ENCODE measurements at places on chromosomes 13 and 19.

GRCh38 chr19:15508035-15508710, at the start of gene CYP4F22:
TSS of gene CYP4F22 (plus strand) at chr19:15508525. CDS start at chr19:15525337, 16,812 bp downstream.
- no peak for DNase-seq

- DNase-seq: no peak
These were observed 17.0 kb upstream of the RUBCNL start for GRCh38 chr13:46403851-46404732.

DNA sequence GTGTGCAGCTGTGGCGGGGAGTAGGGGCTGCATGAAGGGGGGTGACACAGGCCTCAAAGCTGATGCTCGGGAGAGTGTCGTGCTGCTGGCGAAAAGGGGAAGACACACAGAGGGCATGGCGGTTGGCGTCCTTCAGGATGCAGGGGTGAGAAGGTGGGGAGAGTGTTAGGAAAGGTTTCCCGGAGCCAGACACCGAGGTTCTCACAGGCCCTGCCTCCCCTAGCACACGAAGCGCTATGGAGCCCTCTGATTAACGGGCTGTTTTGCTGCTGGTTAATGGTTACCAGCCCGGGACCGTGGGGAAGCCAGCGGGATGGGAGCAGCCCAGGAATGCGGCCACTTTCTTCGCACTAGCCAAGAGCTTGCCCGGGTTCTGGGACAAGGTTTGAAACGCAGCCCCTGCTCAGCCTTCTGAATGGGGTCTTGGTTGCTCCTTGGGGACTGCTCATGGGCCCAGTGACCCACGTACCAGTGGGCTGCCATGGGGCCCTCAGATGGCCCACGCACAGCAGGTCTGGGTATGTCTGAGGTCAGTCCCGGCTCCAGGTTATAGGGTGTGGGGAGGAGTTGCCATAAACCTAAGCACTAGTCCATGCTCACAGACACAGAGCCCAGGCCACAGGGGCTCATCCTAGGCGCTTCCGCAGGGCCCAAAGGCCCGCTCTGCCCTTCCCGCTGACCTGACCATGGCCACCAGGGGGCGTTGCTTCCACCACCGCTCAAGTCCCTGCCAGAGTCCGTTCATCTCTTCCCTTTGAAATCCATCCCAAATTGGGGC, 31.3 kb upstream of the ISYNA1 start:
- no peak for DNase-seq

DNA sequence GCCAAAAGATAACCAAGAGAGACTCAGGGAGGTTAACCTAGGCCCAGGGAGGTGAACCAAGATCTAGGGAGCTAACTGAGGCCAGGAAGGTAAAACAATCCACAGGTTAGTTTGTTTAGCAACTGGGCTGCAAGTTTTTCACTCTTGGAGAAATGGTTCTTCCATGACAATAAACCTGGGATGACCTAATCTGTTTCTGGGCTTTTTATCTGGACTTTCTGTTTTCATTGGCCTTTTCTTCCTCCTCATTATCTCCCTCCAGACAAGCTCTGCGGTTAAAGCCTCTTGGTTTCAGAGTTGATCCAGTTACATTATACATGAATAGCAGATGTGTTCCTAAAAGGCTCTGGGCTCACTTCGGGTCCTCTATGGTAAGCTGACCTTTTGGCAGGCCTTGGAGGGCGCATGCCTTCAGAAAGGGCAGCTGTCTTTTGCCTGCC, 44.2 kb downstream of the PCDH8 start:
- no peak for DNase-seq

DNA sequence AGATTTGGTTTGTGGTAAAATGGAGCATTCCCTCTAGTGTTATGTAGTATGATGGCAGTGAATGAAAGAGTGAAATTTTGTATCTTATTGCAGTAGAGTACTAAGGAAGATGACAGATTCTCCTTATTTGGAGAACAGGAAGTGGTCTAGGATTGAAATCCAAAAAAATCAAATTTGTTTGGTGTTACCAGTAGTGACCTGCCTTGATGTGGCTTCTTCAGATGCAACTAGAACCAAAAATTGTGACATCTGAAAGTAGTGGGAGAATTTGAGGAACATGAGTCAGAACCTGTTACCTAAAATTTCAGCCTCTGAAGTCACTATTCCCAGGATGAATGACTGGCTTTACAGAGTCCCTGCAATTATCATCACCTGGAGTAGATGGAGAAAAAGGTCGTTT, 165.9 kb downstream of the KLF5 start:
- DNase-seq: no peak

DNA sequence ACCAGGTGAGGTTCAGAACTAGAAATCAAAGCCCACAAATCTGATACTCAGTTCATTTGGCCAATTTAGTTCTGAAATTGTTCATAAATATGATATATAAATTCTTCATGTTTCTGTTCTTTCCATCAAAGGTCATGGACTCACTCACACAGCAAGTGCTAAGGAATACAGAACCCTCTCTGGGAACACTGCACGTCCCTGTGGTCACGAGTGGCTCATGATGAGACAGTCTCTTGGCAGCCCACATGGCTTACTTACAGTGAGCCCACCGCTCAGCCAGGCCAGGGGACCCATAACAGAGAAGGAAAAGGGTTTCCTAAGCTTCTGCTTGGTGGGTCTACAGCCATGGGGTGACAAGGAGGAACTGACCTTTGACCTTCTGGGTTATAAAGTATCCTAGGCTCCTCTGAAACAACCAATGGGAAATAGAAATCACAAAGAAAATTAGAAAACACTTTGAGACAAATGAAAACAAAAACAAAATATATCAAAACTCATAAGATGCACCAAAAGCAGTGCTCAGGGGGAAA, 67.4 kb downstream of the CDADC1 start:
- no peak for DNase-seq

DNA sequence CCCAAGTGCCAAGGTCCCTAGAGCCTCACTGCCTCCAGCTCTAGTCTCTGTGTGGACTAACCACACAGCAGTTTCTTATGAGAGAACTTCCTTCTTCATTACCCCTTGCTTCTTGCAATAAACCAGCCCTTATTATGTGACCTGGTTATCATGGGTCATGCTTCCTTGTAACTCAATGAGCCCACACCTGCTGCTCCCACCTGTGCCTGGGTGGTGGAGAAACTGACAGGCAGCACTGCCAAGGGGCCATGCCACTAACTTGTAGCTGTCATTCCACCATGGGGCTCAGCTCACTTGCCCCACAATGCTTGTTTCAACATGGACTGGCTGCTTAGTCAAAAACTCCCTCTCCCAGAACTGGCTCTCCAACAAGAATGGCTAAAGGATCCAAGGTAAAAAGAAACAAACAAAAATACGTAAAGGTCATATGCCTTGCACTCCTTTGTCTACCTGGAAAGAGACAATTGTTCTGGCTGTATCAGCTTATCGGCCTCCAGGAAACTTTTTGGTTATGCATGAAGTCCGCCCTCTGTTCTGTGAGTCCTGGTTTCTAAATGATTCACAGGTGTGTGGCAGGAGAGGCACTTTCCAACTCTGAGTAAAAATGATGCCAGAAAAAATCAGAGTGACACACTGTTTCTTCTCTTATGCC, 446.4 kb downstream of the COG6 start:
- no peak for DNase-seq

DNA sequence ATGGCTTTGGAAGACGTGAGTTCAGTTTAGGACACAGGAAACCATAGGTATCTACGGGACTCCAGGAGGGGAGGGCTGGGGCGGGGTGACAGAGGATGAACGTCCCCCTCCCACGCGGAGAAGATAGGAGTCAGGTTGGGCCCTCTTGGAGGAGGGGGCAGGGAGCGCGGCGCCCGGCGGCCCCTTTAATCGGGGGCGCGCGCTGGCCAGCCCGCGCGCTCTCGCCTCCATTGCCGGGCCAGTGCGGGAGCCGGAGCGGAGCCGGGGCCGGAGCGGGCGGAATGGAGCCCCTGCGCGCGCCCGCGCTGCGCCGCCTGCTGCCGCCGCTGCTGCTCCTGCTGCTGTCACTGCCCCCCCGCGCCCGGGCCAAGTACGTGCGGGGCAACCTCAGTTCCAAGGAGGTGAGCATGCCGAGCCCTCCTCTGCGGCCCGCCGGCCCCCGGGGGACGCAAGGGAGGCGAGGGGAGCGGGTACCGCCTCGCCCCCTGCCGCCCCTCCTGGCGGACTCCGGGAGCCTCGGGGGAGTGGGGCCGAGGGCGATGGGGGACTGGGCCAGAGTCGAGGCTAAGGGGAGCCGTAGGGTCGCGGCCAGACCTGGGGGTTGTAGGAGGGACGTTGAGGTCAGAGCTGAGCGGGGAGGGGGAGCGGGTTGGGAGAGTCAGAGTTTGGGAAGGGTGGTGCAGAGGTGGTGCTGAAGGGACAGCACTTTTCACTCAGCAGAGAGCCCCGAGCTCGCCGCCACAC, at the start of gene TMEM145:
TMEM145 (plus strand) TSS at position 214 of the 744 bp plus-strand sequence; CDS start at position 282, 68 bp downstream.
- no peak for DNase-seq

DNA sequence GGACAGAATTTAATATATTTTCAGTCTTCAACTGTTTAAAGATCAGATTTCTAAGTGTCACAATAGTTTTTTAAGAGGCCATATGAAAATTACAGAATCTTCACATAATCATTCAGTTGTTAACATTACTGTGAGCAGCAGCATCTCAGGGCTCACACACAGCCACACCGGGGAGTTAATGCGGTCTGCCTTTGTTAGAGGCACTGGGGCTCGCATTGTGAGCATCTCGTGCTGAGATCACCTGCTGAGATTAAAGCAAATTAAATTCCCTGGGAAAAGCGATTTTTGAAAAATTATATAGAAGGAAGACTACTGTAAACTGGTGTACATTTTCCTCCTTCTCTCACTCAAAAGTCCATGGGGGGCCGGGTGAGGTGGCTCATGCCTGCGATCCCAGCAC, 16.6 kb downstream of the GPR12 start:
- DNase-seq: no peak

DNA sequence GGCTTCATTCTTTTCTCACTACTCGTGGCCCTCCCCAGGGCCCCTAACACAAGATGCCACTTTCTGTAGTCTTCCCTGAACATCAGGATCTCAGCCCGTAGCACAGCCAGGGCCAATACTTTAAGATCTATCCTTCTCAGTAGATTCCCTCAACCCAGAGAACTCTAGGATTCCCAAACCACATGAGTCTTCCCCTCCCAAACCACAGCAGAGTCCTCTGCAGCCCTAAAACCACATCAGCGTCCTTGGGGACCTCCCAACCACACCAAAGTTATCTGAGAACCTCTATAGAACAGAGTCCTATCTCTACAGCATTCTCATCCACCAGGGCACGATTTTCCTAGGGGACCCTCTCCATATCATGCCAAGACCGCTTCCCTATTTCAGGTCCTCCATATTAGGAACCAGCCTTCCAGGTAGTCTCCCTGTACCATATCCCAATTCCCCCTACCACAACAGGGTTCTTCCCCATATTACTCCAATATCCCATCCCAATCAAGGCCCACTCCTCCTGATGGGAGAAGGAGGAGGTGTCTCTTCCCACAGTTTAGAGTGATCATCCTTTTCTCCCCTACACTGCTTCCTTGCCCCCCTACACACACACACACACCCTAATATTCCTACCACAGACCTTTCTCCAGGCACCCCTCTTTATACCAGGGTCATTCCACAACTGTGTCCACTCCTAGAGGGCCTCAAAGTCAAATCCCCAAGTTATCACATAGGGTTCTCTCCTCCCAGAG, 1.4 kb downstream of the DYRK1B start:
- DNase-seq: peak; percentile 7

DNA sequence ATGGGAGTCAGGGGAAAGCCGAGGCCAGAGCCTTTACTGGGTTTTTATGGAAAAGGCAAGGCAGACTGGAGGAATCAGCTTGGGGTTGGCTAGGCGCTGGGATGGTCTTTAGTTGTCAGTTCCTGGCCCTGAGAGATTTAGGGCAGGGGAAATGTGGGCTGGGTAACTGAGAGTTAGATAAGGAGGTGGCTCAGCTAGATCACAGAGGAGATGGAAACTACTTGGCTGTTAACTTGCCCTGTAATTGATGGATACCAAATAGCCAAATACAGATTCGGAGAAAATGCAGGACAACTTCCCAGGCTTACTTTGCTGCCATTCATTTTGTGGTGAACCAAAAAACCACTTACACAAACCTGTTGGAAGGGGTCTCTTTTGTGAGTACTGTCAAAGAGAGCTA, 54.0 kb downstream of the LRCH1 start:
- DNase-seq: no peak

- no peak for DNase-seq
These were observed 11.9 kb downstream of the SNRPA start for GRCh38 chr19:40762754-40763470.

DNA sequence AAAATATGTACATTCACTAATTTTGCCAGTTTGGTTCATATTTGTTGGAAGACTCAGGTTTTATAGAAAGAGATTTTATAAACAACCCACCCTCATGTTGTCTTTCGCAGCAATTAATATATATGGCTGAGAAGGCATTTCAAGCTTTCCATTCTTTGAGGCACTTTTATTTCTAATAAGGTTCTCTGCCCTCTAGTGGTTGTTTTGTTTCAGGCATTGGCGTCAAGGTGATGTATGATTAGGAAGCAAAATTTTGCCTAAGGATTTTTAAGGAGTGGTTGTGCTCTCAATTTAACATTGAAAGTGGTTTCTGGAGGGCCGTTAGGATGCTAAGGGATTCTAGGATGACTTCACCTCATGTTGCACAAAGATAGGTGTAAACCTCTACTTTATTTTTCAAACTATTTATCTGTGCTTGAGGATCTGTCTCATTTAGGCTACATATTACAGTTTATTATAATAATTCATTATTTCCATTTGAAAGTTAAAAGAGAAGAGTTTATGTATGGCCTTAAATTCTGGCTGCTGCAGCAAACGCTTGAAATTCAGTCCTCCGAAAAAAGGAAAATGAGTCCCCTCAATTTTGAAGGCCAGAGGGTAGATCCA, 35.9 kb downstream of the OXGR1 start:
- no peak for DNase-seq

- no peak for DNase-seq
These were observed 8.8 kb upstream of the CD22 start for GRCh38 chr19:35320065-35320713.

DNA sequence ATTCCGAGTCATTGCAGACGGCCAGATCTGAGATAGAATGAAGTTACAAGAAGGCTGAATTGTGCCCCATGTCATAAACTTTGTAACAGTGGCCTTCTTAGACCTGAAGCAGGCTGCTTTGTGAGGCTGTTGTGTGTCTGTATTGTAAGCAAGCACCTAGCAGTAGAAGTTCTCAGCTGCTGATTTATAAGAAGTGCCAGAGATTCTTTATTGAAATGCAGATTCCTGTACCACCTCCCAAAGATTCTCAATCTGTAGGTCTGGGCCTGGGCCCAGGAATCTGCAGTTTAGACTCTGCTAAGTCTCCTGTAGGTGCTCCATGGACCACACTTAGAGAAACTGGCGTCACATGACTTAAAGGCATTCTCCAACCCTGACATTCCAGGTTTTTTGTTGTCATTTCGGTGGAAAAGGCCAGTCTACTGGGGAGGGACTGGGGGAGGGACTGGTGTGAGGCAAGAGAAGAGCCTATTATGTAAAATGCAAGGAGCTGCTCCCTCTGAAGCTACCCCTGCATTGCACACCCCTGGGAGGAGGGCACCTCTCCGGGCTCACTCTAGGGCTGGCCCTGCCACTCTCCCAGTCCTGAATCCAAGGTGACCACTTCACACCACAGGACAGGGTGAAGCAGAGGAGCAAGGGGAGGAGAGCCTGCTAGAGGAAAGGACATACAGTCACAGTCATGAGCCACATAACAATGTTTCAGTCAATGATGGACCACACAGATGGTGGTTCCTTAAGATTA, 769 bp upstream of the TMEM272 start:
- no peak for DNase-seq

GRCh38 chr13:109715902-109716301, 70.5 kb downstream of the IRS2 start:
- DNase-seq: no peak

GRCh38 chr13:48535766-48536165, 2.9 kb upstream of the RCBTB2 start:
- DNase-seq: no peak

GRCh38 chr13:112575675-112576074, 12.3 kb downstream of the TUBGCP3 start:
- no peak for DNase-seq

Measured in RWPE2 (cell line).